Activated CD4-positive, CD25-positive, alpha-beta regulatory T cell treated with anti-CD3 and anti-CD28 coated beads, Interleukin-2, amount 50 U/mL, for 72 hours (primary cell): ENCODE measurements at places on chromosomes 4 and X.

- no peak for DNase-seq
Observed at GRCh38 chr4:97238956-97239666, 904.2 kb downstream of the STPG2 start.

GRCh38 chrX:107574054-107574683 is 54.1 kb upstream of the PRPS1 start:
- no peak for DNase-seq

GRCh38 chr4:184851200-184851541 is 25.4 kb upstream of the ACSL1 start:
- no peak for DNase-seq

GRCh38 chr4:100149190-100149589 is 41.1 kb downstream of the DDIT4L start:
- DNase-seq: no peak

DNA sequence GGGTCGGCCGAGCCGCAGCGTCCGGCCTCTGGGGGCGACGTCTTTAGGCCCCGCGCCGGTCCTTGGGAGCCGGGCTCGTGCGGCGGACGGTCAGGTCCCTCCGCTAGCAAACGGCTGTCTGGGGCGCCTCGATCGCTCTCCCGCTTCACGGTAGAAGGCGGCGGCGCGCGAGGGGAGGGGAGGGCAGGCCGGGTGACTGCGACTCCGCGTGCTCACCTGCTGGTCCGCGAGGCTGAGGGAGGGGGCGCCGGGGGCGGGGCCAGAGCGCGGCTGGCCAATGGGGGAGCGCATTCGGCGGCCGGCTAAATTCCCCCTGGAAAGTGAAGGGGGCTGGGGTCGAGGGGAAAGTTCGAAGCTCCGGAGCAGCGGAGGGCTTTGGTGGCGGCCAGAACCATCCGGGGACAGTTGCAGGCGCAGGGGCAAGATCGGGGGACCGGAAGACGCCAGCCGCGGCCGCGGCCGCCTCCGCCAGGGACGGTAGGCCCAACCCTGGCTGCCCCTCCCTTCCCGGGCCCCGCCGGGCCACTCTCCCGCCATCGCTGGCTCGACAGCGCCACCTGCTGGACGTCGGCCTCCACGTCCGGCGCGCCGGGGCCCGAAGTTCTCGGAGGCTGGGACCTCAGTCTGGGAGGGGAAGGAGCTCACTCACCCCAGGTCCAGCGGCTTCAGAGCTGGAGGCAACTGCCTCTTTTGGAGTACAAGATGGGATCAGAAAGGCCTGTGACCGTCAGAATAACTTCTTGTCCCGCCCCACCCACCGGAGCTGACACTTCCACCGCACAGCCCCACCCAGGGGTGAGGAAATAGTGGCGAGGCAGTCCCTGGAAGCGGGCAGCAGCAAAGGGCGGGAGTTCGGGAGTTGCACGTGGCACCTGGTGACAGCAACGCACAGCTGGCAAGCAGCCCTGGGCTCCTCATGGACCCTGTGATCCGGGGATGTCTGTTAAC is 49.9 kb downstream of the ELF4 start:
- DNase-seq: peak; percentile 91

DNA sequence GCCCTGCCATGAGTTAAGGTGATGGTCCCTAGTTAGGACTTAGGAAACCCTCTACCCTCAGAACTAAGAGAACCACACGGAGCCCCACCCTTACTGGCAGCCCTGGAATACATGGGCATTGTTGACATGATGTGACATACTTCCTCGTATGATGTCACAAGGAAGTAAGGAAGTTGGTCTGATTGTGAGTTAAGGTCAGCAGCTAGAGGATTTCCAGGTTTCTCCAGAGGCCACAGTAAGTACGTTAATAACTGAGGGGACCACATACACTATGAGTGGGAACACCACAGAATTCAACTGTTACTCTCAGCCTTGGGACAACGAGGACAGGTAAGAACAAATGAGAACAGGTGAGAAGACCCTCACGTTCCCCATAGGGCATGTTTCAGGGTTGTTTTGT is at the start of gene MAGEB5:
TSS of gene MAGEB5 (plus strand) at position 301 of the 400 bp plus-strand sequence. CDS start 1,133 bp downstream, outside the sequence.
- DNase-seq: no peak

- no peak for DNase-seq
Observed at GRCh38 chr4:113317523-113317922, 268.1 kb downstream of the ANK2 start.

DNA sequence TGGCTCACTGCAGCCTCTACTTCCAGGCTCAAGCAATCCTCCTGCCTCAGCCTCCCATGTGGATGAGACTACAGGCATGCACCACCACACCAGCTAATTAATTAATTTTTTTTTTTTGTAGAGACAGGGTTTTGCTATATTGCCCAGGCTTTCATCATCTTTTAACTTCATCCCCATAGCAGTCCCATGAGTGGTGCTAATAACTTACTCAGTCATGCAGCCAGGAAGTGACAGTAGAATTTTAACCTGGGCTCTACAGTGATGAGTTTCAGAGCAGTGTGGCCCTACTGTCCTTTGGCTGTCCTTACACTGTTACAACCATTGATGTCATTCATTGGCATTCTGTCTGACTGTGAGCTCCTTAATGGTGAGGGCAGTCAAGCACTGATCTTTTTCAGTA is 3.9 kb upstream of the OCIAD2 start:
- DNase-seq: no peak

DNA sequence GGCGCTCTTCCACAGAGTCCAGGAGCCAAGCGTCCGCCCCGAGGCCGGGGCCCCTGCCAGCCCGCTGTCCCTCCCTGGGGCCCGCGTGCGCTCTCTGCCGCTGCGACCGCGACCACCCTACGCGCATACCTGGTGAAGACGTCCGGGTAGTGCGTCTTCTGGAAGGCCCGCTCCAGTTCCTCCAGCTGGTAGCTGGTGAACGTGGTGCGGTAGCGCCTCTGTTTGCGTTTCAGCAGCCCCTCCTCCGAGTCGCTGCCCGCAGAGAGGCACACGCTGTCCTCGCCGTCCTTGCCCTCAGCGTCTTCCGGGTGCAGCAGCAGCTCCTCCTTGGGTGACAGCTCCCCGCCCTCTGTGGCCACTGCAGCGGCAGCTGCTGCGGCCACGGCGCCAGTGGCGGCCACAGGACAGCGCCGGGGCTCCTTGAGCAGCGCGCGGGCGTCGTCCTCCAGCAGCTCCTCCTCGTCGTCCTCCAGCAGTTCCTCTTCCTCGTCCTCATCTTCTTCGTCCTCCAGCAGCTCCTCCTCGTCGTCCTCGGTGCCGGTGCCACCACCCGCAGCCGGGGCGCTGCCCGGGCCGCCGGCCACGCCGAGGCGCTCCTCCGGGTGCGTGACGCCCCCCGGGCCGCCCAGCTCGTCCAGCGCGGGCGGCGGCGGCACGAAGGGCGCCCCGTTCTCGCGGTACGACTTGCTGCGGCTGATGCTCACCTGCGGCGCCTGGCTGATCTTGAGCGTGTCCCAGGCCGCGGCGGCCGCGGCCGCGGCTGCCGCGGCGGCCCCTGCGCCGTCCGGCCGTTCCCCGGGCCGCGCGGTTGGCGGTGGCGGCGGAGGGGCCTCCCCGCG is 2.8 kb downstream of the ARX start:
- DNase-seq: no peak

GRCh38 chrX:68693481-68694434 is 46.3 kb downstream of the STARD8 start:
- no peak for DNase-seq

- peak; percentile 56 for DNase-seq
Observed at GRCh38 chr4:148445071-148445859, 3.1 kb upstream of the NR3C2 start.

DNA sequence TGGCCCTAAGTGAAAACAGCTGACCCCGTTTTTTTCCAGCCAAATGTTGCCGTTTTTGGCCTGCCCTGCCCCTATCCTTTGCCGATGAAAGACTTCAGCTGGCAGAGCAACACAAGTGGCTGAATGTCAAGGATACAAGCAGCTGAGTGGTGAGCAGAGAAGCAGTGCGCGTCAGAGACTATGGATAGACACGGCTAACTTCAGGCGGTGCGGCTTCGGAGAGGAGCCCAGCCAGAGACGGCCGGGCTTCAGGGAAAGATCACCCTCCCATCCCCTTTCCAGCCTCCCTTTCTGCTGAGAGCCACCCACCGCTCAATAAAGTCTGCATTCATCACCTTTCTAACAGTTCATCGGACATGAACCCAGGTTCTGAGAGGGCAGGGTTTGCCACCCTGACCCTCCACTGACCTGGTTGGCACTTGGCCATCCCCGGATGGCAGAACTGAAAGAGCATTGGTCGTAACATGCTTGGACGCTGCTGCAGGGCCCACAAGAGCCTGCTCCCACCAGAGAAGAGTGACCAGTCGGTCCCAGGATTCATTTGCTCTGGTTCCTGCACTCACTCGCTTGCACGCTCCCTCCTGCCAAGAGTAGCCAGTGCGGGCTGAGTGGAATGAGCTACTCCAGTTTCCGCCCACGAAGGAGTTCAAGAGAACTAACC is 125.8 kb downstream of the PPEF1 start:
- no peak for DNase-seq

DNA sequence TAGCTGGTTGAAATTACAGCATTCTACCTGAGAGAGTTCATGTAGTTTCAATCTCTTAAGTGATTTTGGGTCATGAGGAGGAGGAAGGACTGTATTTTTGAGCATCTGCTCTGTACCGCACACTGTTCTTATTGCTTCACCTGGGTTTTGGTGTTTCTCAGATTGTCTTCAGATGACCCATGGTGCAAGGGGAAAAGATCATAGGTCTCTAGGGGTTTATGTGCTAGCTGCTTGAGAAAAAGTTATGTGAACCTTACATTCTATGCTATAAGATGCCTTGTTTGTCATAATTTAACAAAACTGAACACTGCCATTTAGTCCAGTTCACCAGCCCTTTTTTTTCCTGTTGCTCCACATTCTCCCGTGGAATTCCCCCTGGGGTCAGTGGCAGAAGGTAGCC is 60.4 kb downstream of the PDK3 start:
- DNase-seq: no peak

DNA sequence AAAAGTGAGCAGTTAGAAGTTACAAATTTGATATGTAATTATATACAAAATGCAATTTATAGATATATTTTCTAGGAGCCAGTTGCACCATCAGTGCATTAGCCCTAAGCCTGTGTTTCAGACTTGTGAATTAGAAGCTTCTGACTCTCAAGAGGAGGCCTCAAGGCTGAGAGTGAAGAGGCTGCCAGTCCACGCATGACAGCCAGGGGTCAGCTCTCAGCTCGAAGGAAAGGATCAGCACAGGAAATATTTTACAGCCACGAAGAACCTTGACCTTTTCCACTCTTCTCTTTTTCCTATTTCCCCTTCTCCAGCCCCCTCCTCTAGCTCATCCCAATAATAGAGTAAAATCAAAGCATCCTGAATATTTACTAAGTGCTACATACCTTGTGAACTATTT is 642.4 kb downstream of the TRIML1 start:
- DNase-seq: no peak

DNA sequence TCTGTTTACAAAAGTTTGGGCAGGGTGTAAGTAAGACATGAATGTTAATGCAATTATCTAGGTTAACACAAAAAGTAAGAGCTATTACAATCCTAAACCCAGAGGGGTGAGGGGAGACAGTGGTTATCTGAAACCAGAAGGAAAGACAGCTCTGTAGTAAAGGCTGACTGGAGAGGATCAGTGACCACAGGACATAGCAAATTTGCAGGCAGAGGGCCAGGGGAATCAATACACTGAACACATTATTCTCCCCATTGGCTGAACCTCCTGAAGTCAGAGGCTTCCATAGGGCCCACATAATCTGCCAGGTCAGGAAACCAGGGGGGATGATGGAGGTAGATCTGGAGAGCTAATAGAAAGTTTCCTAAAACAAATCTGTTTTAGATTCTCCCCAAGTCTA is 689.4 kb upstream of the ATOH1 start:
- DNase-seq: no peak

DNA sequence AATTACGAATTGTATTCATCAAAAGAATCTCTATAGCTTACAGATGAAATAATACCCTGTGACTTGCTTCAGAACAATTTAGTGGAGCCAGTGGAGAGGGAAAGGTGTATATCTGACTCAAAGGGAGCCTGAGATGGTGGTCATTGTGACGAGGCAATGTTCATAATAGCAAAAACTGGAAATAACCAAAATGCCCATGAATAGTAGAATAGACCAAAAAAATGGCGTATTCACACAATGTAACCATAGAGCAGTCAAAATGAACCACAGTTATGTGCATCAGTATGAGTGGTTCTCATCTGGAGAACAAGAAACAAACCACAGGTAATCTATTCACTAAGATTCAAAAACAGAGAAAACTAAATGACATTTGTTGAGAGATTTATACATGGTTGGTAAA is 125.3 kb upstream of the CLNK start:
- DNase-seq: no peak

DNA sequence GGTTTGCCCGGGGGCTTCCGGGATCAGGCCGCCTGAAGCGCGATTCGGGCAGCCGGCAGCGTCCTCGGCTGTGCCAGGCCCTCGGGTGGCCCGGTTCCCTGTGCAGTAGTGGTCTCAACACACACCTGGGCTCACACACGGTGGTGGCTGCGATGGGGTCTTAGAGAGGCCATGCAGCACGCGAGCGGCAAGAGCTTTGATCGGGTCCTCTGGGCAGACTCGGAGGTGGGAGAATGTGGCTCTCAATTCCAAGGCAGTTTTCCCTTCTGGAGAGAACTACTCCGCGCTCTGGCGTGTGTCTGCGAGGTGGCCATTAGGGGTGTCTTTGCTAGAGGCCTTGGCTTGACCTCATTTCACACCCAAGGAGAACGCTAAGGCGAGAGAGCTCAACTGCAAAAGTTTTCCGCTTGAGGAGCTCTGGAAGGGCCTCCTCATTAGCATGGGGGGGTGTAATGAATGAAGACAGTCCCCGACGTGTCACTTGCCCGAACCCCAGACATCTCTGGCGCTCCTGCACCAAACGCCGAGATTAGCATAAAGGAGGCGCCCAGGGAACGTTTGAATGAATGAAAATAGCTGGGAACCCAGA is 771 bp upstream of the RBPJ start:
- peak; percentile 65 for DNase-seq

- no peak for DNase-seq
Observed at GRCh38 chrX:11759172-11759460, 1.1 kb downstream of the MSL3 start.

GRCh38 chr4:13399257-13399656 is 84.9 kb downstream of the RAB28 start:
- DNase-seq: no peak

GRCh38 chr4:107837776-107838618 is 13.3 kb downstream of the SGMS2 start:
- DNase-seq: no peak

- no peak for DNase-seq
Observed at GRCh38 chrX:151970027-151970426, 4.4 kb downstream of the GABRE start.

GRCh38 chr4:17662694-17663093 is 48.3 kb downstream of the MED28 start:
- no peak for DNase-seq

GRCh38 chr4:41360921-41361793 is 104.4 kb downstream of the UCHL1 start:
- no peak for DNase-seq

GRCh38 chrX:119574394-119575266 is at the start of gene UBE2A:
Gene UBE2A (plus strand): TSS chrX:119574563. CDS start chrX:119574712, 149 bp downstream.
- peak; percentile 85 for DNase-seq

GRCh38 chr4:130820448-130820847 is 1724.5 kb downstream of the C4orf33 start:
- no peak for DNase-seq
